8988T (cell line): ENCODE measurements at places on chromosomes 11 and 22.

DNA sequence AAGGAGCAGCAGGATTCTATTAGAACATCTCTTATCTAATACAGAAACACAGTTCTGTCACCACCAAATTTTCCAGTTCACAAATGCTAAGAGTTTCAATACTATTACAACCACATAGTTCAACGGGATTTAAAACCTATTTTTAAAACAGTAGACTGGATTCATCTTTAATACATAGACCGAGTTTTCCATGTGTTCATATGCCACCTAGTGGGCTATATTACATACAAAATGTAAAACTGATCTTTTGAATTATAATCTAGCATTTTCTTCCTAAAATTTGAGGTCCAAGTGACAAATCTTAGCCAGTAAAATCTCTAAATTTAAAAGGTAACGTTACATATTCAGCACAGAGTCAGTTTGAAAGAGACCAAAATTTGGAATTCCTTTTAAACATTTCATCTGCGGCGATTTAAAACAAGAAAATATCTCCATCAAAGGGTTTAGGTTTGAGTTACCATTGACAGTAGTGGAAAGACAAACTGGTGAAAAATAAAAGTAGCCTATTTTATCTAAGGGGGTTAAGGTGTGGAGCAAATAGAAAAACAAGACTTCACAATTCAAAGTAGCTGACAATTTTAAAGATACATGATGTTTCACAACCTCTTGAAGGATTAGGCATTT lies 269.3 kb upstream of the MPPED2 start:
- DNase-seq, result no peak

DNA sequence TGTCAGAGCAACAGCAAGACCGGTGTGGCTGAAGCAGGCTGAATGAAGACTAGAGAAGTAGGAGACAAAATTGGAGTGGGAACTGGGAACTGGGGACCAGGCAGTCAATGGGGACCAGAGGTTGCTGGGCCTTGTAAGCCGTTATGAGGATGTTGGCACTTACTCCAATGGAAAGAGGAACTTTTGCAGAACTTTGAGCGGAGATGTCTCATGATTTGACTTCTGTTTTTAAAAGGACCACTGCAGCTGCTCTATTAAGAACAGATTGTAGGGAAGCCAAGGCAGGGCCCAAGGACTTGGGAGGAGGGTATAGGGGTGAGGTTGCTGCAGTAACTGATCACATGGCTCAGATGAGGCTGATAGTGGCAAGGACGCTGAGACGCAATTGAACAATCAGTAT lies 34.2 kb downstream of the IL18 start:
- DNase-seq, result no peak

DNA sequence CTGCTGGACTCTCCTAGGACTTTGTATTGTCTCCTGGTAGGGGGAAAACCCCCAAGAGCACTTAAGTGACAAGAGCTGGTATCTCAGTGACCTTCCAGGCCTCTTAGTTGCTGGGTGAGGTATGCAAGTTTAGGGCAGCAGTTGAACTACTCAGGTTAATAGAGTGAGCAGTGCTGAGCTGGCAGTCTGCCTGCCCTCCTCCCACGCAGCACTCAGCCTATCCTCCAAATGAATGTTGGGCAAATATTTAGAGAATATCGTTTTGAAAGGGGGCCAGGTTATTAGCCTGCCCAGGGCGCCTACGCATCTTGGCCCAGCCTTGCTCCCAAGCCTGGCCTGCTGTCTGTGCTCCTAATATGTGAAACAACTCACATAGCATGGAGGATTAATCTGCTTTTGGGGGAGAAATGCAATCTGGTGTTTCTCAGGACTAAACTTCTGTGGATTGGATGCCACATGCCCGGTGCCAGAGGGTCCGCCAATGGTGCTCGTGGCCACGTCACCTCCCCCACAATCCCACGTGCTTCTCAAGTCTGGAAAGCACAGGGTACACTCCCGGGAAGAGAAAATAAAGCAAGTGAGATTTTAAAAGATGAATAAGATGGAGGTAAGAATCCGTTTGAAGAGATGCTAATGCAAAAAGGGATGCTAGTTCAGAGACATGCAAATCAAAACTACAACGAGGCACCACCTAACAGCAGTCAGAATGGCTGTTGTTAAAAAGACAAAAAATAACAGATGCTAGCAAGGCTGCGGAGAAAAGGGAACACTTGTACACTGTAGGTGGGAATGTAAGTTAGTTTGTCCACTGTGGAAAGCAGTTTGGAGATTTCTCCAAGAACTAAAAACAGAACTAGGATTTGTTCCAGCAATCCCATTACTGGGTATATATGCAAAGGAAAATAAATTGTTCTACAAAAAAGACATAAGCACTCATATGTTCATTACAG lies 67.7 kb downstream of the SPON1 start:
- no peak for DNase-seq

DNA sequence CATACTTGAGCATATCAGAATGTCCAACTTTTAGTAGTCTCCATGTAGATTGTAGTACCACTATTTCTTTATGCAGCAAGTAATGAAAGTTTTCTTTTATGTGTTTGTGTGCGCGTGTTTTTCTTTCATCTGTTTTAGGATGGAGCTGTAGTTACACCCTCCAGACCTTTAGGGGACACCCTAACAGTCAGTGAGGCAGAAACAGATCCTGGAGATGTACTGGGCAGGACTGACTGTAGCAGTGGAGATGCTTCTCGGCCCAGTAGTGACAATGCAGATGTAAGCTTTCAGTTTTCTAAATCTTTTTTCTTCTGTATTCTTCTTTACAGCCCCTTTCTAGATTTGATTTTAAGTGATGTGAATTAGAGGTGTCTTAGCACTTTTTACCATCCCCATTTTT lies 79.9 kb upstream of the GRIK4 start:
- DNase-seq, result peak; percentile 17

DNA sequence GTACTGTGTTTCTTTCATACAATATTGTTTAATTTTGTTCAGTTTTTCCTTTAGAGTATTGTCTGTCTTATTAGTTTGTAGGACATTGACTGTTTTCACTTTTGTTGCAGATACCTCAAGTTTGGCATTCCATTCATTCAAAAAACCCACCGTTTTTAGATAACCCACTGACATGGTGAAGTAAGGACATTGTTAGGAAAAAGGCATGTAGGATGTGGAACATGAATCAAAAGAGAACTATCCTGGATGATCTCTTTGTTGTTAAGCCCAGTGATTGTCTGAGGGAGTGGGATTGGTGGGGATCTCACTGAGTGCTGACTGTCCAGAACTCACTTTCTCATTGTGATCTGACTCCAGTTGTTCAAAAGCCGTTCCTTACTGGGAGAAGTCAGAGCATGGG lies 119.3 kb downstream of the TEAD1 start:
- no peak for DNase-seq

GRCh38 chr11:87666730-87667129 lies 508.5 kb downstream of the RAB38 start:
- DNase-seq, result no peak

DNA sequence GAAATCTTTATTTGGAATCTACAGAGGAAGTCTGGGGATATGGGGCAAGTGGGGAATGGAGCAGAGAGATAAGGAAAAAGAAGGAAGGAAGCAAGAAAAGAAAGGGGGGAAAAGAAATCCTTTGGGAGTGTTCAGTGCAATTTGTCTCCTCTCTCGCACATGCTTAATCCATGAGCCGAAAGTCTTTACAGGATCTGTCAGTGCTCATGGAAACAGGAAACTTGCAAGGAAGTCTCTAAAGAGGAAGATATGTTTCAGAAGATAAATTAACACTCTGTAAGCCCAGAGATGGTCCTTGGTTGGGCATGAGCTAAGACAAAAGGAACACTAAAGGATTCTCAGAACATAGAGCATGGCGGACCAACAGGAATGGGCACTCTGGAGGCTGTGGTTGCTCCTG lies 47.9 kb upstream of the FLI1 start:
- no peak for DNase-seq

GRCh38 chr11:10398525-10398924 lies 56.5 kb upstream of the AMPD3 start:
- no peak for DNase-seq
